ENCODE measurements at places on chromosomes 2 and 18. TPM values are rescaled to one million over a fixed set of nuclear protein-coding genes. Genes with fewer than 3 reads are reported as not detected.
A peak's percentile ranks its signal among the peaks of the same experiment; 100 is the strongest.

Gene PTPRN
- total RNA-seq = 11.3 TPM

Gene PARD6G
- 3.5 TPM for total RNA-seq

Gene SMYD1
- total RNA-seq = not detected

Gene SIX3
- 0.17 TPM for total RNA-seq

Gene GPR39
- 0.49 TPM for total RNA-seq

Gene IFIH1
- 5.1 TPM for total RNA-seq

- no peak for DNase-seq
Measured at GRCh38 chr2:187405921-187406320, 42.1 kb downstream of the CALCRL start.

GRCh38 chr18:60350941-60351340 lies 21.6 kb downstream of the MC4R start:
- no peak for DNase-seq

DNA sequence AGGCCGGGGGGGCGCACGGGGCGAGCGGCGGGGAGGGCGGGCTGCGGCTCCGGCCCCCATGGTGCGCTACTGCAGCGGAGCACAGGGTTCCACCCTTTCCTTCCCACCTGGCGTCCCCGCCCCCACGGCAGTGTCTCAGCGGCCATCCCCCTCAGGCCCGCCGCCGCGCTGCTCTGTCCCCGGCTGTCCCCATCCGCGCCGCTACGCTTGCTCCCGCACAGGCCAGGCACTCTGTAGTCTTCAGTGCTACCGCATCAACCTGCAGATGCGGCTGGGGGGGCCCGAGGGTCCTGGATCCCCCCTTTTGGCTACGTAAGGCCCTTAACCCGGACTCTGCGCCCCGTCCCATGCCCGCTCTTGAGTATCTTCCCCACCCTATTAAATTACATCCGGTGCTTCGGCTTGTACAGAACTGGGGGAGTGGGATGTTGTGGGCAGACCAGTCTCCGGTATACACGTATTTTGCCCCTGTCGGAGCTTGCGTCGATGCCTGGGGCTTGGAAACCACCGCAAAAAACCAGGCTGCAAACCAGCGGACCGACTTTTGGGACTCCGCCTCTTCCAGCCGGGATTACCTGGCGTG lies 598 bp upstream of the WBP1 start:
- no peak for DNase-seq

DNA sequence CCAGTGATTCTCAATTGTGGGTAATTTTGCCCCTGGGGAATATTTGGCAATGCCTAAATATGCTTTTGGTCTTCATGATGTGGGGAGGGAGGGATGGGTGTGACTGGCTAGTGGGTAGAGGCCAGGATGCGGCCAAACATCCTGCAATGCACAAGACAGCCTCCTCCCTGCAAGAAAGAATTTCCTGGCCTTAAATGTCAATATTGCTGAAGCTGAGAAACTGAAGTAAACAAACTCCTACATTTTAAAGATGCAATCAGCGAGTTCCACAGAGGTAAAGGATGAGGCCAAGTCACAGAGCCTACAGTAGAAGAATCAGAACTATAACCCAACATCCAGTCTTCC lies 272.9 kb upstream of the EPHA4 start:
- no peak for DNase-seq

- DNase-seq = peak; percentile 1
Measured at GRCh38 chr18:23828426-23828825, 139.2 kb downstream of the LAMA3 start.

- DNase-seq = peak; percentile 66
Measured at GRCh38 chr18:80157708-80158343, 48.8 kb downstream of the ADNP2 start.

- DNase-seq = no peak
Measured at GRCh38 chr2:182824767-182825158, 41.7 kb downstream of the FRZB start.

GRCh38 chr2:113225263-113226259 lies 51.8 kb downstream of the PSD4 start:
- DNase-seq = no peak

- DNase-seq = no peak
Measured at GRCh38 chr18:55401638-55402191, 186.3 kb downstream of the TCF4 start.

GRCh38 chr2:33023728-33024500 lies 77.2 kb downstream of the LTBP1 start:
- DNase-seq = no peak

DNA sequence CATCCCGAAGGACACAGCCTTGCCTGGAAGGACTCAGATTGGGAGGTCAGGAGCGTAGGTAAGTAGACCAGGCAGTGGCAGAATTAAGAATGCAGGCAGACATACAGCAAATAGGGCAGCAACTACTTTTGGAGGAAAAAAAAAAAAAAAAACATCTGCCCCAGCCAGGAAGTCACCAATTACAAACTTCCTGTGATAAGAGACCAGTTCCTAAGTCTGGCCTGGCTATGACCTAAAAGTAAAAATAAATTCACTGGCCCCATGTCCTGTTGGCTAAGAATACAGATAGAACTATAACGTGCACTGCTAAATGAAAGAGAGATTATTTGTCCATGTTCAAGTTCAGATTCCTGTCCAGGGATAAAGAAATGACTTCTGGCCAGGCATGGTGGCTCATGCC lies 45.2 kb upstream of the NOSTRIN start:
- no peak for DNase-seq

GRCh38 chr2:119416299-119416923 lies 15.2 kb upstream of the TMEM37 start:
- DNase-seq = no peak

- DNase-seq = no peak
Measured at GRCh38 chr2:170493426-170494097, 221.6 kb upstream of the SP5 start.

DNA sequence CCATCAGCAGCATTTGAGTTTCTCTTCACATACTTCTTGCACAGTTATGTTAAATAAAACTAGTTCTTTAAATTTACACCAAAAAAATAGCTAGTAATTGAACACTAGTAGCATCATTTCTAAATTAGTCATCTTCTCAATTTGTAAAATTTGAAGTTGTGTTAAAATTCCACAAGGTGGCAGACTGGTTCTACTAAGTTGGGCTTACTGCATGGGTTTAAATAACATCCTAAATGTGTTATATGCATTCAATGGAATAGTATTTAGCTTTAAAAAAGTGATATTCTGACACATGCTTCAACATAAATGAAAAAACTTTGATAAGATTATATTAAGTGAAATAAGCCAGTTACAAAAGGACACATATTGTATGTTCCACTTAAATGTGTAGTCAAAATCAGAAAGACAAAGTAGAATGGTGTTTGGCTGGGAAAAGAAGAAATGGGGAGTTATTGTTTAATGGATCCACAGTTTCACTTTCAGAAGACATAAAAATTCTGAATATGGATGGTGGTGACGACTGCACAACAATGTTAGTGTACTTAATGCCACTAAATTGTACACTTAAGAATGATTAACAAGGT lies 28.7 kb upstream of the RPRD1A start:
- peak; percentile 44 for DNase-seq

- DNase-seq = no peak
Measured at GRCh38 chr2:156434461-156435291, 1.5 kb upstream of the GPD2 start.

DNA sequence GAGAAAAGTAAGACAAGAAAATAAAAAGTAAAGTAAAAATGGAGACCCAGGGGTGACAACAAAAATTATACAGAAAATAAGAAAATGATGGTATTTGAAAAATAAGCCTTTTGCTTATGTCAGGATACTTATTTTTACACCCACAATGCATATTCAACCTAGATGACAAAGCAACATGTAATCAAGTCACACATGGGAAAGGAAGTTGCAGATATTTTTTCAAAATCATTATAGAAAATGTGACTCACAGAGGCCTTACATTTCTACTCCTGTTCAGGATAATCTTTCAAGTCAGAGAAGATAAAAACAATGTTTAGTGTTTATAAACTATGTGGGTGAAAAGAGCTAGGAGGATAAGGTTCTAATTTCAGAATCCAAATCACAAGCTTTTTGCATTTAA lies 275.3 kb upstream of the UBE2E3 start:
- peak; percentile 2 for DNase-seq

- DNase-seq = no peak
Measured at GRCh38 chr2:239365782-239366435, 34.9 kb downstream of the HDAC4 start.

GRCh38 chr18:41642756-41643155 lies 312.3 kb upstream of the PIK3C3 start:
- DNase-seq = peak; percentile 11

DNA sequence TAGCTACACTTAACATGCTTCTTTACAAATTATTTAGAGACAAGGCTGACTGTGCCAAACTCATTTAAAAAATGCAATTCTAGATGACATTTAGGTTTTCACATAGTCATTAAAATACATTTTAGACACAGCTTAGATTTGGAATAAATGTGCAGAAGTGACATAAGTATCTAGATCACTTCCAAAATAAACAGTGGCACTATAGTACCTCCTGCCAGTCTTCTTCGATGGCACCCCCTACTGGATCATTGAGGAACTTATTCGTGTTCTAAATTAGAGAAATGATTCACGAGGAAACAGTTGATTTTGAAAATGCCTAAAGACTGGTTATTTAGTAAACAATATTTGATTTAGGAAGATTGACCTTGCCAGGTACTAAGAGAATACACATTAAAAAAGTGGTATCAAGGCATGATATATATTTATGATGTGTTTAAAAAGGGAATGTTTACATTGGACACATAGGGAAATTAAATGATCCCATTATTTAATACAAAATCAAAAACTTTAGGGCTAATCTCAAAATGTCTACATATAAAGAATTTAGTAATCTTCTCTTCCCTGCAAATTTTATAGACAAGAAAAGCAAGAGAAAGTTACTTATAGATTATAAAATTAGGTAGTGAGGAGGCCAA lies 323.9 kb downstream of the XIRP2 start:
- peak; percentile 57 for DNase-seq

DNA sequence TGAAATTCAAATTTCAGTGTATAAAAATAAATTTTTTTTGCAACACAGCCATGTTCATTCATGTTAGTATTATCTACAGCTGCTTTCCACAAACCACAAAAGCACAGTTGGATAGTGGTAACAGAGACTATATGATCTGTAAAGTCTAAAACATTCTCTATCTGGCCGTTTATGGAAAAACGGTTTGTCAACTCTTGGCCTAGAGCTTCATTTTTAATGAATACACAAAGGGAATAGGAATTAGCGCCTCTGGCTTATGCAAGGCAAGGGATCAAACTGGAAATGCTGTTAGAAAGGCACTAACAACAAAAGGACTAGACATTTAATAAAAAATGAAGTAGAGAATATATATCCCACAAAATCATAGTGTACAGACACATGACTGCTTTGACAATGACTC lies 211.9 kb downstream of the EXOC6B start:
- DNase-seq = no peak

GRCh38 chr2:84906900-84907714 lies 1.7 kb downstream of the TMSB10 start:
- DNase-seq = peak; percentile 87

GRCh38 chr2:85994897-85995647 lies 106.3 kb upstream of the ST3GAL5 start:
- no peak for DNase-seq

DNA sequence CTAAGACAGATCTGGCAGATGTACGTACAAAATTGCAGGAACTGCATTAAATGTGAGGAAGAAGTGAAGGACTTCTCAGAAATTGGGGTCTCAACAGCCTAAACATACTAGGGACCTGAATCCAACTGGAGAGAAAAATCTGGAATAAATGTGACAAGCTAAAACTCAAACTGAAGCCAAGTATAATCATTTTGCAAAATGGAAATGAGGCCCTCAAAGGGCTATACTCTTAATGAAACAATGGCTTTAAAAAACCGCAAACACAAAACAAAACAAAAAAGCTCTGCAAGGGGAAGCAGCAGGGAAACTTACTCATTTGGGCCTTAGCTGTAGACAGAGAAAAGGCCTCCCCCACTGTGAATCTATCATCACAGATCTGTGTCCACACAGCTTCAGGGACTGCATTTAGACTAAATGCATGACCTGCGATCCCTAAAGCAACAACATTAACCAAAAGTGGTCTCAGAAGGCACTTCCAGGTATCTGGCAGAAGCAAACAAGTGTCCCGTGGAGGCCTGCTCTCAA lies 63.2 kb downstream of the CCBE1 start:
- no peak for DNase-seq

DNA sequence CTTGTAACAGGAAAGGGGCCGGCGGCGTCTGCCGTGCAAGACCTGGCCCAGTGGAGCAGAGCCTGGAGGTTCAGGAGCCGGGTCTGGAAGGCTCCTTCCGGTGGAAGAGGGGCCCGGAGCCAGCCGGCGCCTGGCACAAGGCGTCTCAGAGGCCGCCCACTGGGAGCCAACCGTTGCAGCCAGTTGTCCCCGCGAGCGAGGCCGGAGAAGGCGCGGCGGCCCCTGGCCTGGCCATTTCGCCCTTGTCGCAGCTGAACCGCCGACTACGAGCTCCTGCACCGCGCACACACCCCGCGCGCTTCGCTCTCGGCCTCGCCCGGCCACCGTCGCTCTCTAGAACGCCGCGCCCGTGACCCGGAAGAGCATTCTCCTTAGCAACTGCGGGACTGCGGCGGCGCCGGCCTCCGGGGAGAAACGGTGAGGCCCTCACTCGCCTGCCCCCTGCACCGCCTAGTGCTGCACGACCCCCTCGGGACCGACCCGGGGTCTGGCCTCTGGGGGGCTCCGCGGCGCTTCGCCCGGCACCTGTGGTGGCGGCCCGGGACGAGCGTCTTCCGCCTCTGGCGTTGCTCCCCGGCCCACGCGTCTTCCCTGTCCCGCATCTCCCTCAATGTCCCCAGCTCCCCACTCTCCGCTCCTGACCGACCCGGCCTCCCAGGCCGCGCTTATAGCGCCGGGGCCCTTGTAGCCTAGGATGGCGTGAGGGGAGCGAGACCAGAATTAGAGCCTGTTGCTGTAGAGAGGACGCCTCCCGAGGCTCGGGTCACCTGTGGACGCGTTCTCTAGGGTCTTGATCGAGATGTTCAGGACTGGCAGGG lies at the start of gene DIS3L2:
TSS of gene DIS3L2 (plus strand) at position 365 of the 818 bp plus-strand sequence. CDS start 53,215 bp downstream, outside the sequence.
- DNase-seq = peak; percentile 64

DNA sequence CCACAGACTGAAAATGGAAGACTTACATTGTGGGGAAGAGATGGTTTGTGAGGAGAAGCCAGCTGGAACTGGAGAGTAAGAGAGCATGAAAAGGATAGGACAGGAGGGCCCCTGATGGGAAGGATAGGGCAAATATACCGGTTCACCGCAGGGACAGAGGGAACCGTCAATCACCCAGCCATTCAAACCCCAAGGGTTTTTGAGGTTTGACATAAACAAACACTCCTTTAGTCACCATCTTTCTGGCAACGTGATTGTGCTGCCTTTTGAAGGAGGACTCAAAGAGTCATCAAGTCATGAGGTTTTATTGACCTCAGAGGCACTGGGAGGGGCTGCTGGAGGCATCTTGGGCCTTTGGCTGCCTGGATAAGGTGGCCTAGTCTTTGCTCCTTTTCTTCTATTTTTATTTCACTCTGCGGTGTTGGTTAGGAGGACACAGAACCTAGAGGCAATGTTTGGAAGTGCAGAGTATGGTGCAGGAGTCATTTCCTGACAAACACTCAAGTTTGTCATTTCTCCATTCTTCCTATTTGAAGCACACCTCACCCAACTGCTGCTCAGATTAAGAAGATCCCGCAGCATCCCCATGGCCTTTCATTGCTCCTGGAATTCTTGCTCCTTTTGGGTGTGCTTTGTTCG lies 487.3 kb upstream of the SPRED2 start:
- DNase-seq = no peak

- no peak for DNase-seq
Measured at GRCh38 chr2:12560618-12561017, 156.1 kb upstream of the TRIB2 start.

GRCh38 chr18:48956356-48956755 lies 5.6 kb upstream of the SMAD7 start:
- DNase-seq = no peak

GRCh38 chr18:1094409-1094808 lies 189.7 kb downstream of the ADCYAP1 start:
- DNase-seq = no peak
